ENCODE measurements at places on chromosomes 1 and 21.

GRCh38 chr1:236457775-236458174, 63.7 kb downstream of the EDARADD start:
- no peak for DNase-seq

- no peak for DNase-seq
Observed at GRCh38 chr1:204260601-204261197, 46.9 kb upstream of the GOLT1A start.

GRCh38 chr1:178461104-178461503, 35.7 kb downstream of the CLEC20A start:
- no peak for DNase-seq

DNA sequence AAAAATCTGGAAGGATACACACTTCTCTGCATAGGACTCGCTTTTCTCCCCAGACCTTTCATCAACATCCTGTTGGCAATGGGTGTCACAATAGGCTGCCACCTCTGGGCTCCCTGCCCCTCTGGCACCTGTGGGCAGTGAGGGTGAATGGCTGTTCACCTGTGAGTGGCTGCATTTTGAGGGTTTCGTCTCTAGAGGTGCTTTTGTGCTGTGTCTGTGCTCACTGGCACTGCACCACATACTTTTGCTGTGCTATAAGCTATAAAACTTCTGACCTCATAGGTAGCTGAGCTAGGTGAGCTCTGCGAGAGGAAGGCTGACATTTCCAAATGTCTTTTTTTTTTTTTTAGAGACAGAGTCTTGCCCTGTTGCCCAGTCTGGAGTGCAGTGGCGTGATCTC, 35.9 kb downstream of the SLC30A1 start:
- DNase-seq, result no peak

Data from iPS DF 19.7 (cell line).